ENCODE measurements at places on chromosomes 7 and 10. TPM values are rescaled to one million over a fixed set of nuclear protein-coding genes. Genes with fewer than 3 reads are reported as not detected.

- DNase-seq, result no peak
- no peaks in the 10 kb centered on the region for H3K4me1 ChIP-seq
These were observed 2.3 kb downstream of the DNTT start for GRCh38 chr10:96306516-96306915.

- peaks cover 34% of the 10 kb centered on the region for H3K4me1 ChIP-seq
- H3K27ac ChIP-seq, result no peak overlapping the region
- H3K27me3 ChIP-seq, result no peaks in the 10 kb centered on the region
- no peak for DNase-seq
- peaks cover 6% of the 10 kb centered on the region for H3K36me3 ChIP-seq
- no peak overlapping the region for H3K4me3 ChIP-seq
These were observed 20.5 kb upstream of the SERPINE1 start for GRCh38 chr7:101106386-101106785.

GRCh38 chr7:155069992-155070751 lies at the start of gene HTR5A:
TSS of gene HTR5A (plus strand) at chr7:155070324. CDS start at chr7:155070900, 576 bp downstream.
- no peak within 1 kb of the TSS for H3K27ac ChIP-seq
- H3K4me1 ChIP-seq, result no peaks in the 10 kb centered on the region
- H3K36me3 ChIP-seq, result no peaks in the 10 kb centered on the region
- no peak within 1 kb of the TSS for H3K4me3 ChIP-seq

The ADRB1 gene
- total RNA-seq, result 0.56 TPM

The CCDC201 gene
- total RNA-seq, result not detected

DNA sequence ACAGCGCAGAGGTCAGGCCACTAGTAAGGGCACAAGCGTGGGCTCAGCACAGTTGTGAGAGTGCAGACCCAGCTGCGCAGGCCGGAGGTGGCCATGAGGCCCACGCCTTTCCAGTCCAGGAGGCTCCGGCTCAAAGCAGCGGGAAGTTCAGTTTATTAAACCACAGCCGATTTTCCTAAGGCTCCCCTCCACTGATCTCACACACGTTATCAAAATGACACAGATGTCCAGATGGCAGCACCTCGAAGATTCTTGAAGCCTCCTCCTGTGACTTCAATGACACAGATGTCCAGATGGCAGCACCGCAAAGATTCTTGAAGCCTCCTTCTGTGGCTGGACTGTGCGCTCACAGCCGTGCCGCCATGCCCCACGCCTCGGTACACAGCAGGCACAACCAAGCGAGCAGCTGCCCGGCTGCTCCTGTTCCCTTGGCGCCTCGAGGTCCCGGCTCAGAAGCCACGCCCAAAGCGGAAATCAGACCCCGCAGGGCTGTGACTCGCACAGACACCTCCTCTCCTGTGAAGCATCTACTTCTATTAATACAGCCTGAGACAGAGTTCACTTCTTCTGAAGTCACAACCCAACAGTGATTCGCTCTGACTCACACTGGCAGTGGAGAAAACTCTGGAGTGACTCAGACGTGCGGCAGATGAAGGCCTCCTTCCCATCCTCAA lies 122.7 kb downstream of the MAD1L1 start:
- H3K27me3 ChIP-seq, result no peaks in the 10 kb centered on the region
- peaks cover 5% of the 10 kb centered on the region for H3K36me3 ChIP-seq
- peaks cover 27% of the 10 kb centered on the region for H3K4me1 ChIP-seq
- DNase-seq, result peak; percentile 94

- no peak for DNase-seq
- H3K4me1 ChIP-seq, result peaks cover 16% of the 10 kb centered on the region
- H3K4me3 ChIP-seq, result no peak overlapping the region
- no peaks in the 10 kb centered on the region for H3K27me3 ChIP-seq
These were observed 10.2 kb downstream of the CYTH3 start for GRCh38 chr7:6262221-6262620.

The PRSS37 gene
- not detected for total RNA-seq

DNA sequence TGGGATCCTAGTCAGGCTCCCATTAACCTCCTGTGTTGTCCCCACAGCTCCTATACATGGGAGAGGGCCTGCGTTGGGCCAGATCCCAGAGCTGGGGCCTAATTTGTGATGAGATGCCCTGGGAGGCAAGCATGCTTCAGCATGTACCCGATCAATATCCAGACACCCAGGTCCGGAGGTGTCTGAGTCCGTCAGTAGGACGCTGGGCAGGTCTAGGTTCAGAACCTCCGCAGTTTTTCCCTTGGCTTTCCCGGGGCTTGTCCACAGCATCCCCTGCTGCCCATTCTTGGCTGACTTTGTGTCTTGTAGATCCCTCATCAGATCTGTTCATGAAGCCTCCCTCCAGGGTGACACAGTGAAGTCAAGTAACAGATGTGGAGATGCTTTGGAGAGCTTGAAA lies 32.7 kb upstream of the RBAK start:
- peaks cover 19% of the 10 kb centered on the region for H3K36me3 ChIP-seq
- H3K27ac ChIP-seq, result no peak overlapping the region
- no peaks in the 10 kb centered on the region for H3K4me1 ChIP-seq
- H3K4me3 ChIP-seq, result no peak overlapping the region

- no peak overlapping the region for H3K27ac ChIP-seq
- H3K4me3 ChIP-seq, result no peak overlapping the region
- peaks cover 4% of the 10 kb centered on the region for H3K36me3 ChIP-seq
- DNase-seq, result peak; percentile 19
- no peaks in the 10 kb centered on the region for H3K4me1 ChIP-seq
These were observed 300.3 kb downstream of the CDK14 start for GRCh38 chr7:90896458-90896857.

DNA sequence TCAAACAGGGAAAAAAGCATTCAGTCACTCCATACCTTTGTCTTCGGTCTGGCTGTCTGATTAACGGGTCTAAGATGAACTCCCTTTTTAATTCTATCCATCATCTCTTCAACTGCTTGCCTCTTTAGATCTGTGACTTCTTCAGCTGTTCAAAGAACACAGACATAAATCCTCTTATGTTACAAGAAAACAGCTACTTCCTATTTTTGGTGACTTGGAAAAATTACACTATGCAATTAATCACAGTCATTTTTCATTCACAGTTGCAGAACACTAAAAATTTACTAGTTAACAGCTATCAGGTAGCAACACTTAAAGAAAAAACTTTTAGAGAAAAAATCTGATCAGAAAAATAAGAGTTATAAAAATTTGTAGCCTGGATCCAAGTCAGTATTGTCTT lies 66.0 kb downstream of the ENO4 start:
- no peak overlapping the region for H3K27ac ChIP-seq
- H3K4me1 ChIP-seq, result no peaks in the 10 kb centered on the region
- no peak for DNase-seq
- peaks cover 69% of the 10 kb centered on the region for H3K36me3 ChIP-seq
- no peak overlapping the region for H3K4me3 ChIP-seq

All from MCF 10A (cell line).